ENCODE measurements at places on chromosomes 12 and 14. TPM values are rescaled to one million over a fixed set of nuclear protein-coding genes. Genes with fewer than 3 reads are reported as not detected.

SLC39A2 gene
- 1.1 TPM for total RNA-seq

ZNF605 gene
- 19.0 TPM for total RNA-seq

FGF23 gene
- total RNA-seq = not detected

KRT77 gene
- total RNA-seq = not detected

DNA sequence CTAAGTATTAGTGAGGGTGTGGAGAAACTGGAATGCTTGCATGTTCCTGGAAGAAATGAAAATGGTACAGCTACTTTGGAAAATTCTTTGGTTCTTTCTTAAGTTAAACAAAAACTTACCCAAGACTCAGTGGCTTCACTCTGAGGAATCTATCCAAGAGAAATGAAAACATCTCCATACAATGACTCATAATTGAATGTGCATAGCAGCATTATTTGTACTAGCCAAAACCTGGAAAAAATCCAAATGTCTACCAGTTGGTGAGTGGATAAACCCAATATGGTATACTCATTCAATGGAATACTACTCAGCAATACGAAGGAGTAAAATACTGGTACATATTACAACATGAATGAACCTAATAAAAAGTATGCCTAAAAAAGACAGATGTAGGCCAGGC lies 18.0 kb upstream of the CRACR2A start:
- DNase-seq = no peak

DNA sequence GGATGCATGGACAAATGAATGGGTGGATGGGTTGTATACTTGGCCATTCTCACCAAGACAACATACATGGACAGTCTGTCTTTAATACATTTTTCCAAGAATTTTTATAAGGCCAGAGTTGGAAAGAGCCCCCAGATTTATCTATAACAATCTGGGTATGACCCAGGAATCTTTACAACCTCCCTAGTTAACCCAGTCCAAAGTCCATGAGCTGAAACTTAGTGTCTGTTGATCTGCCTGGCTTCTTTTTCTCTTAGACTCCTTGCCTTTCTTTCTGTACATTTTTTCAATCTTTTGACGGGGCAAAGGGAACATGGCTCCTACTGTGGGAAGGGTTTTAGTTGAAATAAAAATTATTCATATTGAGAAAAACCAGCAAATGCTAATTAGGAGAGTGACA lies 740 bp downstream of the FGF23 start:
- no peak for DNase-seq

Measured in Peyer's patch (tissue), 4 donors.